ENCODE measurements at places on chromosomes 13 and 19. TPM values are rescaled to one million over a fixed set of nuclear protein-coding genes. Genes with fewer than 3 reads are reported as not detected.
A peak's percentile ranks its signal among the peaks of the same experiment; 100 is the strongest.

GRCh38 chr19:2665103-2665502 is 37.4 kb downstream of the GNG7 start:
- no peak for DNase-seq

DNA sequence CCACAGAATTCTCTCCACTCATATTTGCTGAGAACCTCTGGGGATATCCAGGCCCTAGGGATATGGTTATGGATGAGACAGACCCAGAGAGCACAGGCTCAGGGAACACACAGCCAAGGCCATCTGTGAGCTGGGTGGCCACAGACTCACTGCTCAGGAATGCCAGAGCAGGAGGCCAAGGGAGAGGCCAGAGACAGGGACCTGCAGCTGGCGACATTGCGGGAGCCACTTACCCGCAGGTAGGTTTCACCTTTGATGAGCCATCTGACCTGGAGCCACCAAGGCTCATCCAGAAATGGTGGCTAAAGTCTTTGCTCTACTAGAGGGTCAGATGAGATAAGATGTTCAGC is 29.4 kb downstream of the CCNE1 start:
- no peak for DNase-seq

DNA sequence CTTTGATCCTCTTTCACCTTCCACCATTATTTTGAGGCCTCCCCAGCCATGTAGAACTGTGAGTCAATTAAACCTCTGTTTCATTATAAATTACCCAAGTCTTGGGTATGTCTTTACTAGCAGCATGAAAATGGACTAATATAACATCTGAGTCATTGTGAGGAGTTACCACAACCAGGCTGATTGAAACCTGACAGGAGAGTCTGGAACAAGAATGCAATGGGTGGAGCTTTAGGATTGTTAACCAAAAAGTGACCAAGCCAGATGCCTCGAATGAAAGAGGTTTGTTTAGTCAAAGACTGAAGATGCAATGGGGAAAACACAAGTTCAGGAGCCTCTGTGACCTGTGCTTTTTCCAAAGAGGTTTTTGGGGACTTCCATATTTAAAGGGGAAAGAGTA is 659.0 kb downstream of the SLITRK6 start:
- DNase-seq: no peak

DNA sequence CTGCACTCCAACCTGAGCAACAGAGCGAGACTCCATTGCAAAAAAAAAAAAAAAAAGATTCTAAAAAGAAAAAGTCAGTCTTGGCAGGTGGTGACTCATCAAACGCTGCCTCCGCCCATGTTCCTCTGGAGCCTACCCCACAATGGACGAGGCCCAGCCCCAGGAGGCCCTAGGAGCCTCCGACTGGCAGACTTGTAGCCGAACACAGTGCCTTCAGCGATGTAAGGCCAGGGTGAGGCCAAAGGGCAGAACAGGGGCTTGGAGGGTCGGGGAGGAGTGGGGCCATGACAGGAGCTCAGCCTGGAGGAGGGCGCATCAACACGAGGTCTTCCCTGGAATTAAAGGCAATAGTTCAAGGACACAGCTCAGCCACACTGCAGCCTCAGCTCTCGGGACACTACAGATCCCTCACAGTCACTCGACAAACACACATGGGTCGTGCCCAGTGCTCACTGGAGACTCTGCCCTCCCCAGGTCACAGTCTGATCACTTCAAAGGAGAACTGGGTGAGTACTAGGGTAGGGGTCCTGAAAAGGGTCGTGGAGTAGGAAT is 5.1 kb downstream of the USE1 start:
- DNase-seq: no peak

DNA sequence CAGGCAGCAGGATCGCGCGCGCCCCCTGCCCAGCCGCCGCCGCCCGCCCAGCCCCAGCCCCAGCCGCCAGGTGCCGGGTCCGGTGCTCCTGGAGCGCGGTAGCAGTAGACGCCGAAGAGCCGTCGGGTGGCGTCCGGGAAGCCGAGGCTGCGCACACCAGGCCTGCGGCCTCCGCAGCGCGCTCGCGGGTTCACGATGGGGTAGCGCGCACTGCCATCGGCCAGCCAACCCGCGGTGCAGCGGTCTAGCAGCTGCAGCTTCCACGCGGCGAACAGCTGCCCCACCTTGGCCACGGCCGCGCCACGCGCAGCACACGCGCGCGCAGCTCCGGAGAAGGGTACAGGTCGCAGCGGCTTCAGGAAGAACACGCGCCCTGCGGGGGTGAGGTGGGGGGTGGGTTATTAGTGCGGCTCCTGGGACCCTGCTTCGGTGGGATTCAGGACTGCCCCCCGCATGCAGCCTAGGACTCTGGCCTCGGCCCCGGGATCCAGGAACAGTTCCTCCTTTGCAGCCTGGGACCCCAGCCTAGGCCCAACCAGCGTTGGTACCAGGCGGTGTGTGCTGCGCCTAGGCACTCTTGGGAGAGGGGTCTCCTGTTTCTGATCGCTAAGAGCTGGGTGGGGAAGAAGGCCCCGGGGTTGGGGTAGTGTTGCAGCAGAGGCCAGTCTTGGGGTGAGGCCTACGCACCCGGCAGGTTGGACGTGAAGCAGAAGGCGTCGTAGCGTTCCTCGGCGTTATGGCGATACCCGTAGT is 15.1 kb downstream of the TM6SF2 start:
- no peak for DNase-seq

GRCh38 chr13:31747966-31748365 is 8.6 kb downstream of the RXFP2 start:
- DNase-seq: no peak

- DNase-seq: no peak
These were observed 18.4 kb upstream of the TFDP1 start for GRCh38 chr13:113566227-113566561.

DNA sequence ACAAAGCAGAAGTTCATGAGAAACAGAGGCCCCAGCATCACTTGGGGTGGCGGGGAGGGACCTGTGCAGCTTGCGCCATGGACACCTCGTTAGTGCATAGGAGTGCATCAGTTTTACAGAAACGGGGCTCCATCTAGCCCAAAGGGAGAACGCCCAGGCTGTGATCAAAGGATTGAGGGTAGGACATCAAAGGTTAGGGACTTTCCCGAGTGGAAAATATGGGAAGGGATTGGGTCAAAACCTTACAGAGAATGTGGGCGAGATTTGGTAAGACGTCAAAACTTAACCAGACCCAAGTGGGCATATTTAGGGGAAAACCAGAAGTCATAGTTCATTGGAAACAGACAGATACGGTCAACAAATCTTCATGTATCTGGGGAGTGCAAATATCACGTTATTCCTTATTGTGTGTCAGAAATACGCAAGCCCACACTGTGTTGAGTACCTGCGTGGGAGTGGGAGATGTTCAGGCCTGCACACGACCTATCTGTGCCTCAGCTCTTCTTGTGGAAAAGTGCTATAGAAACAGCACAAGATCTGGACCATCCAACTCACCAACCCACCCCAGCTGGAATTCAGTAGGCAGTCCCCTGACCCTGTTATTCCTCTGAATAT is 9.4 kb upstream of the GRAMD1A start:
- no peak for DNase-seq

DNA sequence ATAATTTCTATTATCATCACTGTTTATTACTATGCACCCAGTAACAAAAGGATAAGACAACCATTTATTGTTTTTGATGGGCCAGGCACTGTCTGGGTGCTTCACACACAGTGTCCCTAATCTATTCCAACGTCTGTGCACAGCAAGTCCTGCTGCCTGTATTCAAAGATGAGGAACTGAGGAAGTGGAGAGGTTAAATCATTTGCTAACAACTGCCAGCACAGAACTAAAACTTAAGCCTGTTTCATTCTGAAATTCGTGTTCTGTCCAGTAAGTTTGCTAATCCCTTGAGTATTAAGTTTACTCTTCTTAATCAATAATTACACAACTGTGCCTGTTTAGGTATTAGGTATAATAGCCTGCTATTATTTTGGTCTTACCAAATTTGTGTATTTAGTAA is 41.9 kb downstream of the TEX26 start:
- no peak for DNase-seq

DNA sequence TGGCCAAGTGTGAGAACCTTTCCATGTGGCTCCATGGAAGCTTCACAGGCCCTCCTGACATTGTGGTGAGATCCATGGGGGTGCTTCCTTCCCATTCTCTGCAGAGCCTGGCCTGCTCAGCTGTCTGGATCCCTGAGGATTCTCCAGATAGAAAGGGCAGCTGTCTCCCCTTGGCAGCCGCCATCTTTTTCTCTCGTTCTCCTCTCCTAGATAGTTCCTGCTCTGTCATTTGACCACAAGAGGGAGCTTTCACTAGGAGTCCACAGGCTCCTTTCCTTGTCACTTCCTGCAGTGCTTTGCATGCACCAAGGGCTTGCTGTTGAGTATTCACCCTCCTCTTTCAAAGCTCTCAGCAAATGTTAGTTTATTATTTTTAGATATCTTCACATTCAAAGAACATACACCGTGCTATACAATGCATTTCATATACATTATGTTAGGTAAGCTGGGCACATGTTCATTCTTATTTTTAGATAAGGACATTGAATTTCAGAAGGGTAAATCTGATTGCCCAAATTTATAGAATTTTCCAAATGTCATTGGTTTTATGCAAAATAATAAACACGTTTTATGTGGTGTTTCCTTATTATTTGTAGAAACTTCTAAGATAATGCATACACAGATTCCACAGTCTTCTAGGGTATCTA is 133.2 kb downstream of the FRY start:
- peak; percentile 74 for DNase-seq

- DNase-seq: no peak
These were observed 949.7 kb upstream of the SLITRK1 start for GRCh38 chr13:84831666-84832657.

DNA sequence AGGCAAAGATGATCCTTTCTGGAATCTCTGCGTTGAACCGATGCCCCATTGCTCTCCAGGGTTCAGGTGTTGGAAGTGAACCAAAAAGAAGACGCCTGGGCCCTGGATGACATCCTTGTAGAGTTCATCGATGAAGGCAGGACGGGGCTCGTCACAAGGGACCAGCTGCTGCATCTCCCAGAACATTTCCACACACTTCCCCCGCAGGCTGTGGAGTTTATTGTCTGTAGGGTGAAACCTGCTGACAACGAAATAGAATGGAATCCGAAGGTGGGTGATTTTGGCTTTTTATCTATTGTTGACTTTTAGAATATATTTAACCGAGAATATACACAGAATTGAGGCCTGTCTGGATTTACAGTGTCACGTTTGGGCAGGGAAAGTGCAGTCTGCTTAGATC is 58.4 kb downstream of the SLC7A9 start:
- no peak for DNase-seq

Gene FCAR
- not detected for total RNA-seq

DNA sequence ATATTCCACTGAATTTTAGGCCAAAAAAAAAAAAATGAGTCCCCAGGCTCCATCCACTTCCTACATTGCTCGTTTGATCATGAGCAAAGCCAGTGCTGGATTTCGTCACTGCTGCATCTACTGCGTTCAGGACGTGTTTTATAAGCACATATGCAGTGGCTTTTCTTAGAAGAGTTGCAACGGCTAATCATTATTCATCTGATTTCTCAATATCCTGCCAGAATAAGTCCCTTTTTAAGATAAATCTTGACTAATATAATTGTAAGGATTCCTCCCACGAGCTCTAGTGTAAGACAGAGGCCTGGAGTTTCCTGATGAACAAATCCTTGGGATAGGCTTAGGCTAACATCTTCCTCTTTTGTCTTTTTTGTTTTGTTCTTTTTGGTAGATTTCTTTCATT is 19.5 kb downstream of the FAM124A start:
- no peak for DNase-seq

Gene CCDC122
- total RNA-seq: 2.4 TPM

DNA sequence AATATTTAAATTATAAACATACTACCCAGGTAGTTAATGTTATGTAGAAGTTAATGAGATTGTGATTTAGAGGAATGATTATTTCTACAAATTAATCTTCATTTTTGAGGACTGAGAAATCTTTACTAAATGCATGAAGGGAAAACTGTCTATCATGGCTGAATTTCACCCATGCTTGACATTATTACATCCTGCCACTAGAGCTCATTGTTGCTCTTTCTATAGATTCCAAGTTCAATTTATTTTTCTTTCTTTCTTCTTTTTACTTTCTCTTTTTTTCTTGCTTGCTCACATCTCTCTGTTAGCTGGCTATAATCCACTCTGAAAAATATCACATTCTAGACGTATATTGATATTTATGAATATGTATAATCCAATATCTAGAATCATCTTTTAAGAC is 505.0 kb upstream of the KLHL1 start:
- peak; percentile 1 for DNase-seq

Gene KLK2
- not detected for total RNA-seq

Gene SIGLEC12
- not detected for total RNA-seq

Gene DLEU7
- not detected for total RNA-seq

DNA sequence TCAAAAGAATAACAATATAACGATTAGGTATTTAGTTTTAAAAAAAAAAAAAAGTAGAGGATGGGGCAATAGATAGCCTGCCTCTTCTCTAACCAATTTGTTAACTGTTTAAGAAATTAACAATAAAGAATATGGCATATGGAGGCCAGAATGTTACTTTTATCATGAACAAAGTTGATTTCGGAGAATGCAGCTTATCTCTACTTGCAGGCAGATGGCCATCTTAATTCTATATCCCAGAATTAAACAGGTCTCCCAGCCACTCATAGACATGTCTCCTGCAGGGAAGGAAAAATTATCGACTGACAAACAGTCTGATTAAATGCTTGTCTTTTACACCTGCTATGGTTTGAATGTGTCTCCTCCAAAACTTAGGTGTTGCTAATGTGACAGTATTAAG is 96.6 kb downstream of the SLC25A15 start:
- DNase-seq: no peak

DNA sequence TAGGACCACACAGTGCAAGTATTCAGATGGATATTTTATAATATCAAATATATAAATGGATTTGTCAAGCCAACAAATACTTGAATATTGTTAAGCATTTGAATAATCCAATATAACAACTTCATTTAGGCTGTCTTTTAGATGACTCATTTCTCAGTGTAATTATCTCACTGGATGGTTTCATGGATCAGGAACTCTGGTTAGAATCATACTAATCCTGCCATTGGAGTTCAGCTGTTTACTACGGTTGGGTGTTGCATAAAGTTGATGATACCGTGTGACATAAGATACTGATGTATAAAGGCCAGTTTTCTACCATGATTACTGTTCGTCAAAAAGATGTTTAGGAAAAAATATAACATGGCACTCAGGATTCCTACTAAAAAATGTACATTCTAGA is 196.3 kb downstream of the TSHZ3 start:
- no peak for DNase-seq

- DNase-seq: no peak
These were observed 64.6 kb downstream of the GGACT start for GRCh38 chr13:100523981-100524386.

Gene S1PR4
- total RNA-seq: 0.44 TPM

- peak; percentile 62 for DNase-seq
These were observed 10.0 kb downstream of the ATP7B start for GRCh38 chr13:52001120-52001731.

DNA sequence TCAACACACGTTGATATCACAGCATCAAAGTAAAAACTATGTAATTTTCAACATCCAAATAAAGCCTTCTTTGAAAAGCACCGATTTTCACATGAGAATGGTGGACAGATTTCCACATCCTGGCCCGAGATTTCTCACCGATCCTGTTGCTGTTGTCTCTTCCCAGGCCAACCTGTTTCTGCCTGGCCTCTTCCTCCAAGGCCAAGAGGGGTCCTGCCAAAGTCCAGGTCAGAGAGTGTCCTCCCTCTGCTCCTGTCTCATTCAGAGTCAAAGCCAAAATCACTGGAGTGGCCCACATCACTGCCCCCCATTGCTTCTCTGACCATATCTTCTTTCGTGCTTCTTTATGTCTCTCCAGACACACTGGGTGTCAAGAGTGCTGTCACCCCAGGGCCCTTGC is 49.5 kb downstream of the CHST8 start:
- DNase-seq: no peak

Gene ZIC5
- total RNA-seq: under 0.01 TPM

Gene PSG1
- not detected for total RNA-seq

GRCh38 chr13:113239986-113240385 is 30.6 kb downstream of the CUL4A start:
- no peak for DNase-seq

All from lung microvascular endothelial cell (primary cell).